AG09319 (cell line): ENCODE measurements at places on chromosomes 5 and 9.

DNA sequence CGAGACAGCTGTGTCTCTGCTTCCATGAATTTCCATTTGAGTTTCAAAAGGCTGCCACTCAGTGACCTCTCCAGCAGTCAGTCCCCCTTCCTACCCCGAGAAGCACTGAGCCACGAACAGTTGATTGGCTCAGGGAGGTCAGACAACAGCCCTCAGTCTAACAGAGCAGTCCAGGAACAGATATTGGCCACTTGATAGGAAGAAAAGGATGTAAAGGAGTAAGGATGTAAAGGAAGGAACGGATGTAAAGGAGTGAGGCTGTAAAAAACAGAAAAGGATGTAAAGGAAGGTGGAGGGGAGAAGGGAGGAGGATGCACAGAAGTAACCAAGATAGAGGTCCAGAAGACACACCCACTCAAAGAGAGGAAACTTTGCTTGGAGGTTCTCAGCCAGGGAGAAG, 3.2 kb upstream of the NR4A3 start:
- DNase-seq, result no peak

GRCh38 chr5:121182788-121183490, 668.7 kb upstream of the FTMT start:
- DNase-seq, result no peak

DNA sequence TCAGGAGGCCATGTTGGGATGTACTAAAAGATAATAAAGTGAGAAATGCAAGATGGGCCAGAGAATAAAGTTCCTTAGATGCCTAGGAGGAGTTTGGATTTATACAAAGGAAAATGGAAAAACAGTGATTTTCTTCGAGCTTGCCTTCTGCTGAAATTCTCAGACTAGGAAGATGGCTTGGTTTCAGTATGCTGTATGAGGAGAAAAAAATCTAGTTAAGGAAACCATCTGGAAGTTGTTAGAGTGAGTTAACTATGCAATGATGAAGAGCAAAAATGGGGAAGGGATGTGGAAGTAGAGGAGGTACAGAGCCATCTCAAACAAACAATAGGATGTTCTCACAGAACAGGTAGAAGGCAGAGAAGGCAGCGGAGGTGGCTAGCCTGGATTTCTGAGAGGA, 162.9 kb upstream of the FTMT start:
- no peak for DNase-seq

GRCh38 chr5:131212471-131213021, 41.8 kb downstream of the LYRM7 start:
- no peak for DNase-seq

DNA sequence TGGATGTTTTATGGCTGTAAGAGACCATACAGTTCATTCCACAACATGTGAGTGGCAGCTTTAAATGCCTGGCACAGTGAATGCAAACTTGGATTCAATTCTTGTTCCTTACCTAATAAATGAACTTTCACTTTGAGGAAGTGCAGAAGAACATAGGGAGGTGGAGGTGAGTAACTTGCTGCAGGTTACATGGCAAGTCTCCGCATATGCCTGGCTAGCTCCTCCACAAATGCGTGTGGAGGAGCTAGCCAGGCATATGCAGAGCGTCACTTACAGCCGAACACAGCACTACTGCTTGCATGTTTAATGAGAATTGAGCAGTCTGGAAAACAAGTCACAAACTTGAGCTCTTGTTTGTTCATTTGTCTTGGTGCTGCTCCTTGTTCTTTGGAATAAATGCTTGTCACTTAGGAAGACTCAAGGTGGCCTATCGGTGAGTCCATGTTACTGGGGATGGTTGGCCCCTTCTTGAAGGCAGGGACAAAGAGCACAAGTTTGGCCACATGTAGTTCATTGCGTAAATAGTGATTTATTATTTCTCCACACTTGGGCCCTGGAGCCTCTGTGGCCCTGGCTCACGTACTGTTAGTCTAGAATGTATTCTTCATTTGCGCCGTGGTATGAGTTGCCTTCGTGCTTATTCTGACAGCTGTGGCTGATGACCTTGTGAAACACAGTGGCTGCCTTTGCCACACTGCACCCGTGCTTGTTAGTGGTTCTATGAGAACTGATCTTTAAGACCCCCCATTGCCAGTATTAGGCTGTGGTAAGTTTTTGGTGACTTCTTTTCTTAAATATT, 3.1 kb downstream of the ISOC1 start:
- DNase-seq, result no peak

GRCh38 chr5:113807427-113807991, 294.0 kb downstream of the YTHDC2 start:
- peak; percentile 28 for DNase-seq

- DNase-seq, result no peak
Observed at GRCh38 chr9:131394464-131395156, 724 bp downstream of the PRRC2B start.

DNA sequence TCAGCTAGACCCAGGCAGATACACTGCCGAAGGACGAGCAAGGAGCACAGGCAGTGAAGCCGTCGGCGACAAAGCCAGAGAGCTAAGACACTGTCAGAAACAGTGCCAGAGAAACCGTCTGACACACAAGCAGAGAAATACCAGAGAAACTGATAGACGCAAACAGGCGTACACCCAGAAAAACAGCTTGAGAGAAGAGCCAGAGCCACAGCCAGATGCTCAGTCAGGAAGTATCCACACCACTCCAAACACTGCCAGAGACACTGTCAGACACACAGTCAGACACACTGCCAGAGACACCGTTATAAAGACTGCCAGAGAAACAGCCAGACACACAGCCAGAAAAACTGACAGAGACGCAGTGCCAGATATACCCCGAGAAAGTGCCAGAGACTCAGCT, 19.1 kb downstream of the CNTFR start:
- DNase-seq, result no peak
